ENCODE measurements at places on chromosomes 3 and 15.
A peak's percentile ranks its signal among the peaks of the same experiment; 100 is the strongest.

DNA sequence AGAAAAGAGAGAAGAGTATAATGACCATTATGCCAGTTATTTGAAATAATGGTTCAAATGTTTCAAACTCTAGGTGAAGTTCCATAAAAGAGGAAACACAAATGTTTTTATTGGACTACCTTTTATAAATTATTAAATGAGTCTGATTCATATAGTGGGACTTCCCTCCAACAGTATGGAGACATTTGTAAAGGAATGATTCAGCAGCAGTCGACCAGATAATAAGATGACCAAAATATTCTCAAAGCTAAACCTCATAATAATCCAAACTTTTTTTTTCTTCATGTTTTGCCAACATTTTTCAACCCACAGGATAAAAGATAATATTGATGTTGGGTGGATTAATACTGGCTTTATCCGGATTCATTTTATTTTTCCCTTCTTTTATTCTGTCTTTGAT is 18.8 kb downstream of the TIPARP start:
- no peak for DNase-seq

GRCh38 chr3:141278196-141279076 is 46.8 kb downstream of the PXYLP1 start:
- no peak for DNase-seq

DNA sequence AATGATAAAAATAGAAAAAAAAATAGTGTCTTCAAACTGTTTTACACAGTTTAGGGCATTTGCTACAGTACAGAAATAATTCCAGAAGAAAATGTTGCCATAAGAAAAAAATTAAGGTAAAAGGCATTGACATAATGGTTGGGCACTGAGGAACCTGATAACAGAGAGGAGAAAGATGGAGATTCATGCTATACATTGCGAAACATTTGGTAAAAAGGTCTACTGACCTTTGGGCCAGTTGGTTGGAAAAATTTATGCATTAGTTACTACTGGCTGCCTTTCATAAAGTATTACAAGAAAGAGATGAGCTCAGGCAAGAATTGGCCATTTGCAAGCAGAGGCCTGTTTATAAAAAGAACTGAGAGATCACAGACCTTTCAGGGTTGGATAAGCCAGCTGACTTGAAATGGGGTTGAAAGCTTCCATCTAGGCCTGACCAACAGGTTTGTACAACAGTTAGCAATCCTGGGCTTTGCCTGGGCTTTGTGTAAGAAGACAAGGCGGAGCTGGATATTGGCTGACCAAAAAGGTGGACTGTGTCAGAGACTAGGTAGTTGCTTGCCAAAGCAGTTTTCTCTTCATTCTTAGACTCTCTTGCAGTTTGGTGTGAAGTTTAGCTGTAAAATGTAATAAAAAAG is 166.6 kb upstream of the MCTP2 start:
- no peak for DNase-seq

DNA sequence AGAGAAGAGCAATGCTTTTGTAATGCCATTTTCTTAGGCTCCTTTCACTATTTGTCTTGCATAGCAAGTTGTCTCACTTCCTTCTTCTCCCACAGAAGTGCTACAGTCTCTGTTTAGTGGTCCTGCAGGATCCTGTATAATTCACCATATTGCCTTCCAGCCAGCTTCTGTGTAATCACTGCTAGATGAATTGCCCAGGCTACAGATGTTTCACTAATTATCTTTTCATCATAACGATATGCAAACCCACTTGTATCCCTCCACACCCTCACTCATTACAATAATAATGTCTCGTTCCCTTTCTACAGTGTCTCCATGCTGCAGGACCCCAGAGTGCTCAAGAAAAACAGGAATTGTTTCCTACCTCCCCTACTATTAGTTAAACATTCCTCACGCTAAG is 402.9 kb downstream of the TBL1XR1 start:
- DNase-seq: no peak

DNA sequence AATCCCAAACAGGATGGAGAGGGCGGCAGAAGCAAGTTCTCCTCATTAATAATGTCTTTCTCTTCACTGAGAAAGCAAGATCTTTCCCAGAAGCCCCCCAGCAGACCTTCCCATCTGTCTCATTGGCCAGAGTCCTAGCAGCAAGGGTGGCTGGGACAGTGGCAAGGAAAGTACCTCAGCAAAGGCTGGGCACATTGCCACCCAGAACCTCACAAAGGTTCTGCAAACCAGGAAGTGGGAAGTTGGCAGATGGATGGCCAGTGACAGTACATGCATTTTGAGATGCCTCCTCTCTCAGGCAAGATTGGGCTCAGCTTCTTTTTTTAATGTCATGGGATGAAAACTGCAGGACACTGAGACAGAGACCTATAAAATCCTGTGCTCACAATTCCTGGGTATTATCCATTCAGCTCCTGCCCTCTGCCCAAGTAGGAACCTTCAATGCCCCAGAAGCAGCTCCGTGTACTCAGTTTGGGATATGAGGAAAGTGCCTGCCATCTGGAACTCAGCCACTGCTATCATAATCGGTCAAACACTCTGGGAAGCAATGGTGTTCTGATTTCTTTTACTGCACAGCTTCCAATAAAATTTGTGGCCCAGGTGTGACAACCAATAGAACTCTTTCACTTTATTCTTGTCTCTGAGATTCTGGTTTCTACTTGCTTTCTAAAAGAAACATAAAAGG is 25.5 kb downstream of the DPH3 start:
- no peak for DNase-seq

GRCh38 chr3:118550556-118550955 is 484.1 kb downstream of the IGSF11 start:
- no peak for DNase-seq

DNA sequence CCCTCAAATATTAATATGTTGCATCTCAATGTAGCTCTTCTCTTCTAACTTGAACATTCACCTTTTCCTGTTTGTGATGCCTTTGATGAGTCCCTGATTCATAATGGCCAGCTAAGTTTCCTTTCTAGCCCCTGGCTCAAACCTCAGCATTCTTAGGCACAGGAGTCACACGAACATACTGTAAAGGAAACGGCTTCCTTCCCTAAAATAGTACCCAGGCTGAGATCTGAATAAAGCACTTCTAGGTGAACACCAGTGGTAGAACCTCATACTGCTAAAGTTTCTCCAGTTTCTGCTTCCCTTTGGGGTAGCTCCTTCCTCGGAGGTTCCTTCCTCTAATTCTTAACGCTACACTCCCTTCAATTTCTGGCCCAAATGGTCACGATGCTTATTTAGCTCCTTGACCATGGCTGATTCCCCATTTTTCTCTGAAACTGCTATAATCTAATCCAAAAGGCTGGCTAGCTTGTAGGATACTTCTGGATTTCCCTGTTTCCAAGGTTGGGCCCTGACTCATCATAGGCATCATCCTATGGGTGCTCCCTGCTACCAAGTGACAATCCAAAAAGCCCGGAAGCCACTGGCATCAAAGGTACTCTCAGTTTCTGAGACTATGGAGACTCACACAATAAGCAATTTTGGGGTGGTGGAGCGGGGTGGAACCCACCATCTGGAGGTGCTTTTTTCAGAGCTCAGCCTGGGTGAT is 2.4 kb downstream of the ANAPC13 start:
- no peak for DNase-seq

DNA sequence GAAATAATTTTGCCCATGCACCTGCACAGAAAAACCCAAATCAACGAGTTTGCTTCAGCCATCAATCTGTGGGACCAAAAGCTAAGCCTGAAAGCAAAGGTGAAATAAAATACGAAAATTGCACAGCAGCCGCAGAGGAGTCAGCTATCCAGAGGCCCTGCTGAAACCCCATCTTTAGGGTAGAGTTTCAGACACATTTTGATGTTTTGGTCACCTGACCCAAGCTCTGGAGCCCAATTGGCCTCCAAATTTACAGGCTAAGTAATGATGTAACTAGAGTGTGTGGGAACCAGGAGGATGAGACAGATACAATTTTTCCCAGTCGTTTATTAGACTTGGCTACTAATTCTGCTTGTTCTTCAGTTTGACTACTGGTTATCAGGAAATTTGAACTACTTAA is 308.6 kb upstream of the ATP11B start:
- DNase-seq: no peak

GRCh38 chr15:34986771-34987480 is 1.2 kb downstream of the ZNF770 start:
- no peak for DNase-seq

- DNase-seq: no peak
These were observed 27.3 kb downstream of the ACSBG1 start for GRCh38 chr15:78207110-78207458.

GRCh38 chr15:63793046-63793483 is 40.7 kb downstream of the HERC1 start:
- DNase-seq: no peak

DNA sequence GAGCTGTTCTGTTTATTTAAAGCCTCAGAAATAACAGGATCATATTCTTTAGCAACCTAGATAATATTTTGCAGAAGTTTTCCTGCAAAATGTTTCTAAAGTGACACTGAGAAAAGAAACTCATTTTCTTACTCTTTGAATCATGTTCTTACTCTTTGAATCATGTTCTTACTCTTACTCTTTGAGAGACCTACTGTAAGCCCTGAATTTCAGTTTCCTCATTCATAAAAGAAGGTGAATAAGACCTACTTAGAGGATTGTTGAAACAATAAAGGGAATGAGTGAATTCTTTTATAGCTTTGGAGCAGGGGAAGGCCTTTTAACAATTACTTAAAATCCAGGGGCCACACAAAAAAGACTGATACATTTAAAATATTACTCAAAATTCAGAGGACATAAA is 221.7 kb upstream of the CMC1 start:
- no peak for DNase-seq

- DNase-seq: no peak
These were observed 17.9 kb downstream of the CP start for GRCh38 chr3:149203758-149204157.

DNA sequence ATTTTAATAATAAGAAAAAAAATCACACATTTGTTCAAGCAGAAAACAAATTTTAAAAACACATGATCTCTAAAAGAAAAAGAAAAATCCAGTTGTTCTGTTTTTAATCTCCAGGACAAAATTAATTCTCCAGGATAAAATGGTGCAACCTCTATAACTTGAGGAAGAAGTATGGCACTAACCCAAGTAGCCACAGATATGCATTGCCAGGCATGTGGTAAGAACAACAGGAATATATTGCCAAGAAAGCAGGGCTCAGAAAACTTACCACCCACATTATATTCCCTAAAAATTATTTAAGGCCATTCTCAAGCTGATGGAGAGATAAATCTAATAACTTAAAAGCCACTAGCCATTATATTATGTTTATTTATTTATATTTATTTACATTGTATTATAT is 295.7 kb upstream of the TMCO5A start:
- no peak for DNase-seq

GRCh38 chr15:62066663-62067447 is at the start of gene C2CD4A:
Gene C2CD4A, plus strand, starts transcription at chr15:62066977. Its CDS starts 637 bp downstream, at chr15:62067614.
- DNase-seq: peak; percentile 5

DNA sequence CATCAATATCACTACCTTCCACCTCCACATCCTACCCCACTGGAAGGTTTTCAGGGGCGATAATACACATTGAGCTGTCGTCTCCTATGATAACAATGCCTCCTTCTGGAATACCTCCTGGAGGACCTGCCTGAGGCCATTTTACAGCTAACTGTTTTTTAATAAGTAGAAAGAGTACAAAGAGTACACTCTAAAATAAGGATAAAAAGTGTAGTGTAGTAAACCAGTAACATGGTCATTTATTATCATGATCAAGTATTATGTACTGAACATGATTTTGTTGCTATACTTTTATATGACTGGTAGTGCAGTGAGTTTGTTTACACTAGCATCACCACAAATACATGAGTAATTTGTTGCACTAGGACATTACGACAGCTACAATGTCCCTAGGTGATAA is 46.6 kb upstream of the SSR3 start:
- no peak for DNase-seq

DNA sequence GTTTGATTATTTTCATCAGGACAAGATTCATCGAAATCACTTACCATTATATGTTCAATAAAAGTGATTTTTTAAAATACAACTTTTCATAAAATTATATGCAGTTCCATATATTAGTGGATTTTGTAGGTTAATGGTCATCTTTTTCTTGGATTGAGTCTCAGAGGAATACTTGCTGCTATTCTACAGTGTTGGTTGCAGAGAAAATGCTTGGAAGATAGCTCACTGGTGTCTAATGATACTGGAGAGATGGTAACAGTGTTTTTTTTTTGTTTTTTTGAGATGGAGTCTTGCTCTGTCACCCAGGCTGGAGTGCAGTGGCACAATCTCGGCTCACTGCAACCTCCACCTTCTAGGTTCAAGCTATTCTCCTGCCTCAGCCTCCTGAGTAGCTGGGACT is 143.3 kb downstream of the TCF12 start:
- no peak for DNase-seq

GRCh38 chr15:85607842-85608241 is 186.9 kb downstream of the KLHL25 start:
- DNase-seq: no peak

DNA sequence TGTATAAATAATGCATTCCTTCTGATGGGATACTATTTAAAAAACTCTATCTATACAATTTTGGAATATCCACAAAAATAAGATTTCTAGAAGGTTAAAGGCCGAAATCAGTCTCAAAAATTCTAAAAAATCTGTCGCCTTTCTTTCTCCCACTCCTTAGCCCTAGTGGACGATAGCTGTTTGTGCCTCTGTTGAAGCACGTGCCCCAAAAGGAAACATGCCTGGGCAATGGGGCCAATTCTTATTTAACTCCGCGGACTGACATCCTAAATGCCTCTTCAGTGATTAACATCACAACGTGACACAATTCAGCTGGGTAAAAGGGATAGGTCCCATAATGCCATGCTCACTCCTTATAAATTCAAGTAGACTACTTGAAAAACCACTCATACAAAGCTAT is 65.1 kb downstream of the GAP43 start:
- DNase-seq: no peak

DNA sequence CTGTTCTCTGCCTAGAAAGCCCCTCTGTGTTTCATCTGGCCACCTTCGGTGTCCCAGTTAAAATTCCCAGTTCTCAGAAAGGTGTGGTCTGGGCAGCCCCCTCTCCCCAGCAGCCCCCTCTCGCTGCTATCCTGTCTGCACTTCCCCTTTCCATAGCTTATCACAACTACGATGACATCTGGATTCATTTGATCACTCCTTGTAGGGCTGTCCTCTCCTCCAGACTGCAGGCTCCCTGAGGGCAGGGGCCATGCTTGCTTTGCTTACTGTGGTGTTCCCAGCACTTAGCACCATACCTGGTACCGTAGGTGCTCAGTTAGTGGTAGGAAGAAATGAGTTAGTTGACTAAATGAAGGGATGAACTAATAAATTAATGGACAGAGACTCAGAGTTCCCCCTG is 26.3 kb upstream of the GOLGA6C start:
- DNase-seq: no peak

Data from activated naive CD4-positive, alpha-beta T cell (primary cell).